ENCODE measurements at places on chromosomes 6 and 20.

GRCh38 chr6:34350934-34351217, 41.6 kb downstream of the NUDT3 start:
- DNase-seq: no peak

GRCh38 chr6:56677559-56677958, 34.9 kb upstream of the DST start:
- DNase-seq: no peak

DNA sequence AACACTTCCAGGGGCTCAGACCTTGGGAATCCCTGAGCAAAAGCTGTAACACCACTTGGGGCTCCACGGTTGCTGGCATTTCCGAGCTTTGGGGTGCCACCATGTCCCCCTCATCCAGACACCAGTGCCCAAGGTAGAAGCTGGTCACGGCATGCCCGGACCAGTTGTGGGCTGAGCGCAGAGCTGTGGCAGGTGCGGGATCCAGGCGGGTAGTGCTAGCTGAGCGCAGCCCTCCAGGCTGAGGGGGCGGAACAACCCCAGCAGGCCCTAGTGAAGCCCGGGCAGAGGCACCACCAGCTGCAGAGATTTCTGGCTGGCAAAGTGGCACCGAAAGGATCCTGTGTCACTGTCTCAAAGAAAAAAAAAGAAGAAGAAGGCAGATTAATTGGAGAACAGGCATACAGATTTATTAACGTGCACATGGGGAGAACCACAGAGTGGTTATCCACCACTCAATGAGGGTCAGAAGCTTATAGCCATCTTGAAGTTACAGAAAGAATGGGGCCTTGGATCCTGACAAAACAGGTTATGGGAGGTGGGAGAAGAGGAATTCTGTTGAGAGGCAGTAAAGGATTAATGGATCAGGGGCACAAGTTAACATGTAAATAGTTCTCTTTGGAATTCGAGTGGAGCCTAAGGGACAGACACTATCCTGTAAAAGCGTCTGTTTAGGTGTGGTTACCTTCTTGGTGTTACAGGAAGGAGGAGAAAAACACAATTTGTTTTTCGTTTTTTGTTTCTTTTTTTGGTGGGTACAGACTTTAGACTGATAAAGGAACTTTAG, 107.5 kb downstream of the CD24 start:
- no peak for DNase-seq

DNA sequence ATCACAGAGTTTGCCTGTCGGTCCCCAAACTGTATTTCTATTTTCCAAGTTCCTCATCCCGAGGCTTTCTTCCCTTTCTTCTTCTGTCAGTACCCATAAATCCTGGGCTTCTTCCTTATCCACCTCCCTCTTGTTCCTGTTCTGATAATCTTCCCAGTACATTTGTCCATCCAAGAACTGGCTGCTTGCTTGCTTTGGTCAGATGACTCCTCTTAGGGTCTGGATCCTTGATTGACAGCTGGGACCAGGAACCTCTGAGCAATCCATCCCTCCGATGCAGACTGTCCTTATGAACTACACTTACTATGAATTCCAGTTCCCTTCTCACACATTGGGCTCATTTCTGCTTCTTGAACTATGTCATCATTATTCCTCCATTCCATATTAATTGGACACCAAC, 275.3 kb upstream of the CITED2 start:
- DNase-seq: no peak

GRCh38 chr20:16004108-16004854, 569.0 kb downstream of the KIF16B start:
- no peak for DNase-seq

- DNase-seq: no peak
Measured at GRCh38 chr6:35128496-35128895, 12.6 kb downstream of the TCP11 start.

GRCh38 chr20:33180169-33180568, 12.2 kb downstream of the BPIFA2 start:
- no peak for DNase-seq

- DNase-seq: no peak
Measured at GRCh38 chr6:155260686-155261085, 3.1 kb upstream of the CLDN20 start.

GRCh38 chr6:146154197-146154596, 125.3 kb downstream of the GRM1 start:
- DNase-seq: no peak

- no peak for DNase-seq
Measured at GRCh38 chr20:50392138-50392866, 117.9 kb upstream of the PTPN1 start.

DNA sequence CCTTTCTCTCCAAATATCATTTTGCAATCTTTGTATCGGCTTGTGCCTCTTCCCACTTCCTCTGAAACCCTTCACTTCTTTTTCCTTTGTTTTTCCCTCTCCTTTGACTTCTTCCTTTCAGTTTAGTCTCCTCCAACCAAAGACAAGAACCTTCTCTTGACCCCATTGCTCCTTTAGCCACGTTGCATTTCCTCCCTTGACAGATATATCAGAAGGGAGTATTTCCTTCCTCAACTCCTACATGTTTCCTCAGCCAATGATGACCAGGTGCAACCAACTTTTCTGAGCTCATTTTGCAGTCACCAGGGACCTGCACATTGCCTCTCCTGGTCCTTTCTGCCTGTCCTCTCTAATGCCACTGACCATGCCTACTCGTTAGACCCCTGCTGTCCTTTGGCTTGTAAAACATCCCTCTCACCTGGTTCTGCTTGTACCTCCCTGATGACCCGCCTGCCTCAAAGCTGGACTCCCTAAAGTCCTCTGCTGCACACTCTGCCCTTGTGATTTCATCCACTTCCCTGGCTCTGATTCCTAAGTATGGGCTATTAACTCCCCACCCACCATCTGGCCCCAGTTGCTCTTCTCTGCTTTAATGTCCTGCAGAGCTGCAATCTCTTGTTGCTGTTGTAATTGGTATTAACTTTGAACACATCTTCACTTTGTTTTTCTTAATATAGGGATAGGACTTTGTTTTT, 27.4 kb downstream of the SLC22A16 start:
- no peak for DNase-seq

DNA sequence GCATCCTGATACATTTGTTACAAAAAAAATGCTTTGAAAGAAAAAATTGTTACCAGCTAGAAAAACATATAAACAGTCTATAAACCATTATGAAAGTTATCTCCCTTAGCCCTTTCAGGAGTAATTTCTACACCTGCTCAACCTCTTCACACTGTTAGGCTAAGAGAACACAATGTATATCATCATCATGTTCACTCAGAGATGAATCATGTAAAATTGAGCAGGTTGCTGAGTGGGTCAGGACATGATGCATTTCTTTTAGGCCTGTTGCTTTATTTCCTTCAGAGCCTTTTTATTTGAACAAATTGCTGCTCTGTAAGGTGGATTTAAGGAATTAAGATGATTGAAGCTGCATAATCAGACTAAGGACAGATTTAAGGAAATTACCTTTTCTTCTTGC, 531.3 kb upstream of the MAN1A1 start:
- DNase-seq: no peak

- DNase-seq: peak; percentile 42
Measured at GRCh38 chr6:33297956-33298772, 578 bp downstream of the RGL2 start.

DNA sequence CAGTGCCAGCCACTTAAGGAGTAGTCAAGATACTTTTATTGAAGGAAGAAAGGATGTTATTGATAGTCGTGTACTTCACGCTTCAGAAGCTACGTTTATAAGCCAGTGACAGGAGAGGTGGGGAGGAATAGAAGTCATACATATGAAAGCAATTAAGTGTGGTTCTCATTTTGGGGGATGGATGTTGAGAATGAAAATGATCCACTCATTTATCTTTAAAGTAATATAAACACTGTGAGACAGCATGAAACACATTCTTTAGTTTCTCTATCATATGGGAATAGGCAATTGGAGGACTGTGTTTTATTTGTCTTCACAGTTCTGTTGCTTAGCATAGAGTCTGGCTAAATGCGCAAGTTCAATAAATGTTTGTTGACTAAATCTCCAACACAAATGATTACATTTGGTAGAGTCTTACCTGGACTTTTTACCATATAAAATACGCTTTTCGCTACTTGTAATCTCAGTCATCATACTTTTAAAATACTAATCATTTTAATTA, 35.2 kb downstream of the AK9 start:
- DNase-seq: no peak

Measured in NCI-H446 (cell line).